ENCODE measurements at places on chromosomes 7 and 10. TPM values are rescaled to one million over a fixed set of nuclear protein-coding genes. Genes with fewer than 3 reads are reported as not detected.

Gene AVPI1
- 1.1 TPM for total RNA-seq

Gene H2BK1
- 0.83 TPM for total RNA-seq

Gene TMEM225B
- total RNA-seq, result 0.61 TPM

Gene ASAH2B
- total RNA-seq, result 4.5 TPM

Gene HHEX
- 0.19 TPM for total RNA-seq

Data from activated CD4-positive, alpha-beta T cell treated with anti-CD3 and anti-CD28 coated beads, Interleukin-2, amount 10 ng/mL, durations not matched to agents 24 days and 14 days (primary cell).